ENCODE measurements at places on chromosomes 3 and 15. TPM values are rescaled to one million over a fixed set of nuclear protein-coding genes. Genes with fewer than 3 reads are reported as not detected.

Gene CD86
- 2.7 TPM for polyA plus RNA-seq

Gene LCMT2
- polyA plus RNA-seq, result 12.6 TPM

Gene RBSN
- 24.8 TPM for polyA plus RNA-seq

Gene OR5H2
- polyA plus RNA-seq, result not detected

Gene GOLGA6L10
- polyA plus RNA-seq, result 3.9 TPM

Gene NRG4
- polyA plus RNA-seq, result 4.0 TPM

Gene ROBO2
- polyA plus RNA-seq, result 95.2 TPM

Gene STX19
- 0.30 TPM for polyA plus RNA-seq

Gene CSPG4
- polyA plus RNA-seq, result 11.7 TPM

Gene SLC6A11
- polyA plus RNA-seq, result not detected

Gene ZNF860
- polyA plus RNA-seq, result 2.7 TPM

Gene MYZAP
- polyA plus RNA-seq, result 7.2 TPM

Gene GP5
- 0.58 TPM for polyA plus RNA-seq

Gene LRRC31
- 0.11 TPM for polyA plus RNA-seq

Gene ST8SIA2
- 6.0 TPM for polyA plus RNA-seq

Gene TNFAIP8L3
- 2.2 TPM for polyA plus RNA-seq

Gene EFCAB12
- 3.7 TPM for polyA plus RNA-seq

Gene ANP32A
- polyA plus RNA-seq, result 318 TPM

Gene PCOLCE2
- polyA plus RNA-seq, result 6.6 TPM

Gene ACTRT3
- polyA plus RNA-seq, result 4.9 TPM

Gene HDAC11
- polyA plus RNA-seq, result 18.1 TPM

Gene IRAK2
- polyA plus RNA-seq, result 0.65 TPM

Gene SAMD7
- polyA plus RNA-seq, result not detected

Gene PCLAF
- 51.2 TPM for polyA plus RNA-seq

Gene COL6A5
- 0.09 TPM for polyA plus RNA-seq

Gene KBTBD13
- polyA plus RNA-seq, result 0.09 TPM

Gene COL6A6
- 1.8 TPM for polyA plus RNA-seq

Gene EXD1
- not detected for polyA plus RNA-seq

Gene CKMT1A
- 2.2 TPM for polyA plus RNA-seq

Gene EPHB3
- polyA plus RNA-seq, result 27.2 TPM

Gene SPINT1
- polyA plus RNA-seq, result 79.5 TPM

Gene STXBP5L
- polyA plus RNA-seq, result 0.56 TPM

Gene SPSB4
- polyA plus RNA-seq, result 20.2 TPM

Gene GOLGA6B
- 0.53 TPM for polyA plus RNA-seq

Gene NR2F2
- 428 TPM for polyA plus RNA-seq

Gene MASP1
- 8.1 TPM for polyA plus RNA-seq

Gene PLD1
- polyA plus RNA-seq, result 12.7 TPM

Gene HAUS2
- polyA plus RNA-seq, result 32.6 TPM

Gene RETNLB
- not detected for polyA plus RNA-seq

Gene C3orf85
- polyA plus RNA-seq, result 14.6 TPM

Gene EIF4E3
- 11.7 TPM for polyA plus RNA-seq

Gene FRMD5
- polyA plus RNA-seq, result 0.91 TPM

Gene FMN1
- polyA plus RNA-seq, result 17.2 TPM

Gene GCSAM
- polyA plus RNA-seq, result 1.4 TPM

Gene LMCD1
- 30.8 TPM for polyA plus RNA-seq

Gene CCRL2
- 1.1 TPM for polyA plus RNA-seq

Gene SERPINI1
- polyA plus RNA-seq, result 43.2 TPM

Gene CHDH
- 10.8 TPM for polyA plus RNA-seq

Gene CFAP100
- 1.6 TPM for polyA plus RNA-seq

Gene C3orf22
- 0.06 TPM for polyA plus RNA-seq

Gene NOX5
- 0.48 TPM for polyA plus RNA-seq

Gene LSAMP
- 13.6 TPM for polyA plus RNA-seq

Measured in right renal pelvis (tissue), 4 donors.